ENCODE measurements at places on chromosomes 2 and 18.

GRCh38 chr2:236246711-236247246 is 17.4 kb downstream of the ASB18 start:
- no peak for DNase-seq

- DNase-seq = no peak
These were observed 48.6 kb downstream of the PDCL3 start for GRCh38 chr2:100611079-100612029.

- DNase-seq = no peak
These were observed 241.9 kb downstream of the BCL11A start for GRCh38 chr2:60311524-60311923.

- no peak for DNase-seq
These were observed 8.6 kb upstream of the ABCB11 start for GRCh38 chr2:169039702-169040101.

DNA sequence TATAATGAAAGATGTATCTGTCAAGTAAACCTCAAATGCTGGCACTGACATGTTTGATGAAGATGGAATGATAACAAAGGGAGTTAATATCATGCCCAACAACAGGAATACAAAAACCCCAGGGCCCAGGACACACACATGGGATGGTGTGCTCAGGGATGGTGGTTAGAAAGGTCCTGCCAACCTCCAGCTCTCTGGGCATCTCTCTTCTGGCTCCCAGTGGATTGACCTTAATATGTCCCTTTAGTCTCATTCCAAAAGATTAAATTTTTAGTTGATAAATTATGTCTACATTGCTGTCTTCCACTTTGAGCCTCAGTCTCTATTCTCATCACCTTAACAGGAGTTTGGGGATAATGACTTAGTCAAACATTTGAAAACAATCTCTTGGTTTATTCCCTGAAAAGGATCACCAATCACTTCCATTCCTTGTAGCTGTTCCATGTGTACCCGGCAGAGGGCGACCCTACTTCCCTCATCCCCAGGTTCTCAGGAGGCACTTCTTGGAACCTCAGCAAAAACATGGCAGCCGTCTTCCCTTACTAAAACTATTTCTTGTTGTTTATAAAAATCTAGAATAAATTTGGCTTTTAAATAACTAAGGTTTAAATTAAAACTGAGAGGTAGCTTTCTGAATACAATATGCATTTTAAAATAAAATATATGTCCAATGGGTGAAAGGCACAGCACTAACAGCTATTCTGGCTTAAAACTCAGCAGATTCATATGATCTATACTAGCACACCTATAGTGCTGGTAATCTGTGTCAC is 29.6 kb downstream of the MCEE start:
- peak; percentile 58 for DNase-seq

DNA sequence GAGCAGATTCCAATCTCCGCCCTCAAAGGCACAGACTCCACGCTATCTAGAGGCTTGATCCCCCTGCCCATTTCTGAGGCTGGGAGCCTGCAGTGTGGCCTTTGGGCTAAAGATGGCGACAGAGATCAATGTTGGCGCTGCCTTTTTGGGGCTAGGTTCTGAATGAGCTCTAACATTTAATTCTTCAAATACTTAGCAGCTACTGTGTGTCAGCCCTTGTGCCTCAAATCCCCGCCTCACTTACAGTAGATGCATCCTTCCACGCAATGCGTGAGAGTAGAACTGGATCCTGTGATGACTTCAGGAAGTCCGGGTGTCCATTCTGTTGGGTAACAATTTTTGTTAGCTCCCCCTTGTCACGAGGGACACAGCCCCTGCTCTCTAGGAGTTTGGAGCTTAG is 12.4 kb downstream of the IL1F10 start:
- peak; percentile 64 for DNase-seq

DNA sequence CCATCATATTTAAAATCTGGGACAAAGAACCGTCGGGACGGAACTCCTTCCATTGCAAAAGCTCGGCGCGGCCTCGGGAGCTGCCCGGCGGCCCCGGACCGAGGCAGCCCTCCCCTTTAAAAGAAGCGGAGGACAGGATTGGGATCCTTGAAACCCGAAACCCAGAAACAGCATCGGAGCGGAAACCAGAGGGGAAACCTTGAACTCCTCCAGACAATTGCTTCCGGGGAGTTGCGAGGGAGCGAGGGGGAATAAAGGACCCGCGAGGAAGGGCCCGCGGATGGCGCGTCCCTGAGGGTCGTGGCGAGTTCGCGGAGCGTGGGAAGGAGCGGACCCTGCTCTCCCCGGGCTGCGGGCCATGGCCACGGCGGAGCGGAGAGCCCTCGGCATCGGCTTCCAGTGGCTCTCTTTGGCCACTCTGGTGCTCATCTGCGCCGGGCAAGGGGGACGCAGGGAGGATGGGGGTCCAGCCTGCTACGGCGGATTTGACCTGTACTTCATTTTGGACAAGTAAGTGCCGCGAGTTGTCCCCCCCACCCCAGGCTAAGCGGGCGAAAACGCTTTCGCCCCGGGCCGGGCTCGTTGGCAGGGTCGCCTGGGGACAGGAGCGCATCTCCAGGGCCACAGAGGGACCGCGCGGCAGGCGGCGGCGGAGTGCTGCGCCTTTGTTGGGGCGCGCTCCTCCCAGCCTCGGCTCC is at the start of gene ANTXR1:
TSS of gene ANTXR1 (plus strand) at position 38 of the 698 bp plus-strand sequence. CDS start at position 359, 321 bp downstream.
- DNase-seq = peak; percentile 17

- DNase-seq = no peak
These were observed 40.3 kb upstream of the HNMT start for GRCh38 chr2:137924019-137924418.

DNA sequence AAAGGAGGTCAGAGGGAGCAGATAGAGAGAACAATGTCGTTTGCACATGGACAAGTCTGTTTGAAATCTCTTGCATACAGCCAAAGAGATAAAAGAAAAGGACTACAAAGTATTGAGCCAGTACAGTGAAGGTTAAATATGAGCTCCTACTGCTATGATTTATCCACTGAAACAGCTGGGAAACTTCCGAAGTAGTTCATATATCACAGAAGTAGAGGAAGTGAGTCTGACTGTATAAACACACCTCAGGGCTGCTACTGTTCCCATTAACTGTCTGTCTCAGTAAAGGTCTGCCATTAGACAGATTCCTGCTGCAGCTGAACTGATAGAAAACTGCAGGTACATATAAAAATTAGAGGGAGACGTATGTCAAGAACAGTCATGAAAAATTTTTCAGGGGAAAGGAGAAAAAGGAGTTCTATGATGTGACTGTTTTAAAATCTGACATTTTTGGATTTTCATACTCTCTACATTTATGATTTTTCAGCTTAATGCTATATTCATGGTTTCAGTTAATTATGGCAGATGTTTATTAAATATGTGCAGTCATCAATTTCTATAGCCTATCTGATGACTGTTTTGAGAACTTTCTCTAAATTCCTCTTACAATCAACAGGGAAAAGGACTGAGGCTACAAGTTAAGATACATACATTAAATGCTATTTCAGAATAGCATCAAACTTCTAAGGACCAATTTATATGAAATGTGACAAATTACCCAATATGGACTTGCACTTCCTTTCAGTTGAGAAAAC is 364.7 kb downstream of the ERBB4 start:
- DNase-seq = no peak
